CD4-positive, alpha-beta T cell (primary cell): ENCODE measurements at places on chromosomes 1 and 21. TPM values are rescaled to one million over a fixed set of nuclear protein-coding genes. Genes with fewer than 3 reads are reported as not detected.

- DNase-seq, result no peak
- no peaks in the 10 kb centered on the region for H3K36me3 ChIP-seq
- H3K27ac ChIP-seq, result no peak overlapping the region
- H3K27me3 ChIP-seq, result no peaks in the 10 kb centered on the region
- H3K4me1 ChIP-seq, result no peaks in the 10 kb centered on the region
These were observed 10.8 kb upstream of the EYA3 start for GRCh38 chr1:28099050-28099769.

GRCh38 chr1:217969428-217969827 is 315.7 kb upstream of the RRP15 start:
- no peaks in the 10 kb centered on the region for H3K36me3 ChIP-seq
- no peak overlapping the region for H3K27ac ChIP-seq
- H3K4me1 ChIP-seq, result no peaks in the 10 kb centered on the region
- no peak for DNase-seq
- no peak overlapping the region for H3K4me3 ChIP-seq
- no peaks in the 10 kb centered on the region for H3K27me3 ChIP-seq

CRNN gene
- not detected for total RNA-seq

- H3K27ac ChIP-seq, result no peak overlapping the region
- H3K36me3 ChIP-seq, result peaks cover 21% of the 10 kb centered on the region
- H3K27me3 ChIP-seq, result no peaks in the 10 kb centered on the region
- no peak for DNase-seq
These were observed 39.9 kb downstream of the COP1 start for GRCh38 chr1:176167210-176167609.
